CD4-positive, alpha-beta T cell treated with Interleukin-4 for 1 hour (primary cell): ENCODE measurements at places on chromosomes 1 and 21.

GRCh38 chr1:151293093-151293492 lies 11.0 kb downstream of the ZNF687 start:
- no peak for DNase-seq

DNA sequence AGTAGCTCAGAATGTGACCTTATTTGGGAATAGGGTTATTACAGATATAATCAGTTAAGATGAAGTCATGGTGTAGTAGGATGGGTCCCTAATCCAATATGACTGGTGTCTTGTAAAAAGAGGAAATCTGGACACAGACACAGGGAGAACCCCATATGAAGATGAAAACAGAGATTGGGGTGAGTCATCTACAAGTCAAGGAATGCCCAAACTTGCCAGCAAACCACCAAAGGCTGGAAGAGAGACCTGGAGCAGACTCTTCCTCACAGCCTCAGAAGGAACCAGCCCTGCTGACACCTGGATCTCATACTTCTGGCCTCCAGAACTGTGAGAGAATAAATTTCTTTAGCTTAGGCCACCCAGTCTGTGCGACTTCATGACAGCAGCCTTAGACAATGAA lies 29.9 kb downstream of the KRTAP19-8 start:
- DNase-seq, result no peak

DNA sequence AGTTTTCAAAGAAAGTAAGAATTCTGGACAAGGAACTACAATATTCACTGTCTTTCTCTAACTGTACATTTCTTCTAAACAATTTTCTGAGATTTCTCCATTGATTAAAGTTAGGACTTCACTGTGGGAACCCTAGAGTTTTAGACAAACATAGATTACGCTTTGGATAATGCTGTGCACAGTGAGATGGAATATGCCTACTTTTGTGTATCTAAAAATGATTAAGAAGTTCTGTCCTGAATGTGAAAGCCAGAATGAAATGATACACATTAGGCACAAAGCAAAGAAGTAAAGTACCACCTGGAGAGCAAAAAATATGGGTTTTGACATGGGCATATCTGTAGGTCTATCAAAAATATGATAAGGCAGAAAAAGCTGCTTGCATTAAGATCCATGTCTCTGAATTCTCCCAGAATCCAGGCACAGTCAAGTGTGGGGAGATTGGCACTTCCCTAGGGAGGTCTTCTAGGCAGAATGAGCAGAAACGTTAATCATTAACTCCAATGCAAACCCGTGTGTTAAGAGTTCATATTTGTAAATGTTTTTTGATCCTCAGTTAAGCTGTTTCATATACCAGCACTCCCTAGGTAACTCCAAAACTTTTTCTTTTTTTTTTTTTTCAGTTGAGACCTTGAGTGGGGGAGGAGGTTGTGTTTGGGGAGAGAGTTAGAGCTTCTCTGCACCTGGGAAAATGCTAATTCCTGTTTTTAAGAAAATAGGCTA lies 467.1 kb downstream of the LMO4 start:
- DNase-seq, result no peak

DNA sequence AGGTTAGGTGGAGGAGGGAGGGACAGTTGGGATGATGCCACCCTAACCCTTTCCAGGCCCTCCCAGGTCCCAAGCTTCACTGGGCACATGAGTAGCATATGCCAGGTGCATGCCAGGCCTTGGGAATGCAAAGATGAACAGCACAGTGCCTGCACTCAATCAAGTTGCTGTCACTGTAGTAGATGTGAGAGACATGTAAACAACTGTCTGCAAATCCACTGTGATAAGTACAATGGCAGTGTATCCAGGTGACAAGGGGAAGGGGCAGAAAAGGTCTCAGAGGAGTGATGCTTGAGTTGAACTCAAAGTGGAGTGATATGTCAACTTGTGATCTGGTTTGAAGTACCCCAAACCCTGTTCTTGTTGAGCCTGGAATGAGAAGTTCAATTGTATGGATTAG lies 49.5 kb upstream of the LRRN2 start:
- DNase-seq, result no peak

DNA sequence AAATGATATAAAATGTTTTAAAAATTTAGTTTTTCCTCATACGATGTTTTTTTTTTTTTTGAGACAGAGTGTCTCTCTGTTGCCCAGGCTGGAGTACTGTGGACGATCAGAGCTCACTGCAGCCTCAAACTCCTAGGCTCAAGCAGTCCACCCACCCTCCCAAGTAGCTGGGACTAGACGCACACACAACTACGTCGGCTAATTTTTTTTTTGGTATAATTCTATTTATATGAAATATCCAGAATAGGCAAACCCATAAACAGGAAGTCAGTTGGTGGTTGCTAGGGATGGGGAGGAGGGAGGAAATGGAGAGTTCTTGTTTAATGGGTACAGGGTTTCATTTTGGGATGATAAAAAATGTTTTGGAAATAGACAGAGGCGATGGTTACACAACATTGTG lies 56.5 kb downstream of the WARS2 start:
- no peak for DNase-seq

DNA sequence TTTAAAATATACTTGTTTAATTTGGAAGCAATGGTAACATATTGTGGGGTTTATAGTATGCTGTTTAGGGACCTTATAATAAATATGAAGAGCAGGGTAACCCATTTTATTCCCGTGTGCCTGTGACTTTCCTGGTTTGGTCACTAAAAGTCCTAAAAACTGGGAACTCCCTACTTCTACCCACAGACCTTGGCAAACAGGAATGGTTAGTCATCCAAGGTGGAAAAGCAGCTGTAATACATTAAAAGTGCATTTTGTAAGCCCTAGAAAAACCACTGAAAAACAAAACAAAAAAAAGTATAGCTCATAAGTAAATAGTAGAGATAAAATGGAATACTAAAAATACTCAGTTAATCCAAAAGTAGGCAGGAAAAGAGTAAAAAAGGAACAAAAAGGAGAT lies 538.9 kb downstream of the LMO4 start:
- no peak for DNase-seq

DNA sequence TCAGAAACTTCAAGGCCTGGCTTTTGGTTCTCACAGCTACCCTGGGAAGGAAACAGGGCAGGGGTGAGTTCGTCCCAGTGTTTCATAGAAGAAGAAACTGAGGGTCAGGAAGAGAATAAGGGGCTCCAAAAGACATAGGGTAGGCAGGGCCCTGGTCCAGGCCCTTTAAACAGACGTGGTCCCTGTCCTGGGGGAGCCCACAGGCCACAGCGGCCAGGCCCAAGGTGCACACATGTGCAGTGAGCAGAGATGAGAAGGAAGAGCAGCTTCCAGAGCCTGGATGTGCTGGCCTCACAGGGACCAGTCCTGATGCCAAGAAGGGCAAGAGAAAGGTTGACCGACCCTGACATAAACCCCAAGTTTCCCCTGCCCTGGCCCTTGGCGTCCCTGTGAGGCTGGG lies 295.4 kb upstream of the VAMP3 start:
- no peak for DNase-seq
